ENCODE measurements at places on chromosomes 3 and 15. TPM values are rescaled to one million over a fixed set of nuclear protein-coding genes. Genes with fewer than 3 reads are reported as not detected.

The MAN2C1 gene
- polyA plus RNA-seq, result 31.4 TPM

The KBTBD12 gene
- polyA plus RNA-seq, result 0.53 TPM

The GOLGA6L22 gene
- polyA plus RNA-seq, result not detected

The TM4SF1 gene
- polyA plus RNA-seq, result 0.49 TPM
